ENCODE measurements at places on chromosomes 12 and 14.

DNA sequence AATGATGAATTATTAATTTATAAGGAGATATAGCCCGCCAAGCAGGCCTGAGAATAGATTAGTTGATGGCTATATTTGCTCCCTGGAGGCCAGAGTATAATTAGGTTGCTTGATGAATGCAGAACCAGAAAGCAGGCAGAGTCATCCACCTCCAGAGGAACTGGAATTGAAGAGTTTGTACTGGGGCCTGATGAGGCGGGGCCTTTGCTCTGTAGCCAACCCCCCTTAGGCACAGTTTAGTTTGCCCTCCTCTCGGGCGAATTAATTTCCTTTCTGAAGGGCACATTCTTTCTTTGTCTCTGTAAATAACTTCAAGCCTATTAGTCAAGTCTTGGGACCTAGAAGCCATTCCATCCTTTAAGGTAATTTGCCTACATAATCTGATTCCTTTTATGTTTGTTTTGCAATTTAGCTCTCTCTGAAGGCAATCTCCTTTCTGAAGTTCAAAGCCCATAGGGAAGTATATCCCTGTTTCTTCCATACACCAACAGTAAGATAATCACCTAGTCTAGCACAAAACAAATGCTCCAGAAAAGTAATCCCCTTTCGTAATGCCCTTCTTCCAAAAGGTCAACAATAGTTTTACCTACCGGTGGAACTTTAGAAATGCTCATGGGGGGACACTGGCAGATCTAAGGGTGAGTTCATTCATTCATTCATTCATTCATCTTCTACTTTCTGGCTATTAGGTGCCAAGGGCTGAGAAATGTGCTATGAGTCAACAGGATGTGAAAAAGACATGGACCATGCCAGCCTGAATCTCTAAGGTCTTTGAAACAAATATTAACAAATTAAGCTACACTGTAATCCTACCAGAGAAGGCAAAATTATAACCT, 84.8 kb upstream of the NUDT4 start:
- no peak for ATAC-seq

- ATAC-seq: peak; percentile 58
These were observed 3.5 kb downstream of the ELK3 start for GRCh38 chr12:96197503-96198272.

GRCh38 chr12:98007963-98008362, 507.4 kb upstream of the TMPO start:
- ATAC-seq: no peak

DNA sequence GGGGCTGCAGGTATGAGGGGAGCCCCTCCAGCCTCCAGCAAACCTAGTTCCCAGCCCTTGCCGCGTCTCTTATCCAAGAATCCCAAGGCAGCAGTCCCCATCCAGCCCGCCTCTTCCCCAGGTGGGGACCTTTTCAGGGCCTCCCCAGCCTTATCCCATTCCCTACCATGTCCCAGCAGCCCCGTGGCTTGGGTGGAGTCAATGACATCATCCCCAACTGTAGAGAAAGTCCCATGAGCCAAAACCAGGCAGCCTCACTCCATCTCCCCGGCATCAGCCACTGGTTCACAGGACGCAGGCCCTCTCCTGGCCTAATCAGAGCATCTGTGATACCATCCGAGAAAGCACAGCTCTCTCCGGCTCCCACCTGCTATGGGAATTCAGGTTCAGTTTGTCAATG, 131.0 kb downstream of the NCOR2 start:
- no peak for ATAC-seq

DNA sequence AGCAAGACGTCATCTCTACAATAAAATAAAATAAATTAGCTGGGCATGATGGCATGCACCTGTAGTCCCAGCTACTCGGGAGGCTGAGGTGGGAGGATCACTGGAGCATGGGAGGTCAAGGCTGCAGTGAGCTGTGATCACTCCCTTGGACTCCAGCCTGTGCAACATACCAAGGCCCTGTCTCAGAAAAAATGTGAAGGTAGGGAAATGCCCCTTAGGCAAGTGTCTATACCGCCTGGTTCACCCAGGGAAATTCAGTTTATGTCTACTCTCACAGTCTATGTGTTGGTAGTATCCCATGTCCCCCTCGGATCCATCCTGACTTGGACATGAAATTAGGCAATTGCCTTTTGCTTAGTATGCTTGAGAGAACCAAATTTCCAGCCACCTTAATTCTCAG, 88.4 kb upstream of the TMEM132C start:
- no peak for ATAC-seq

DNA sequence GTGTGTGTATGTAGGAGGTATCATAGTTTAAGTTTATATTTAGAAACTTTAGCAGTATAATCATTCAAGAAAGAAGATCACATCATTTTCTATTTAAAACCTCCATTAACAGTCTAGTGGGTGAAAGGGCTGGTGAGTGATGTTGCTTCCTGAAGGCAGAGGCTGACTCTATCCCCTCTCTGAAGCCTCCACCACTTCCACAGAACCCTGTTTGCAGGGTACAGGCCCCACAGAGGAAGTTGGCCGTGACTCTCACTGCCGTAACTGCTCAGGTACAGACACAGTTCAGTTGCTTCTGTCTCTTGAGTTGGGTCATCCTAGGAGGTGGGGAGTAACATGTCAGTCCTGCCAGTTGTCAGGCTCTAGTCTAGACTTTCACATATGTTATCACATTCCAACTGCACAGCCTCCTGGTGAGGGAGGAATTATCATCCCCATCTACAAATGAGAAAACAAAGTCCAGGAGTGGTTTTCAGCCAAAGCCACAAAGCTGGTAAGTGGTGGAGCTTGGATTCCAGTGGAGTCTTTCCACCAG, 31.5 kb downstream of the CFL2 start:
- ATAC-seq: peak; percentile 43

DNA sequence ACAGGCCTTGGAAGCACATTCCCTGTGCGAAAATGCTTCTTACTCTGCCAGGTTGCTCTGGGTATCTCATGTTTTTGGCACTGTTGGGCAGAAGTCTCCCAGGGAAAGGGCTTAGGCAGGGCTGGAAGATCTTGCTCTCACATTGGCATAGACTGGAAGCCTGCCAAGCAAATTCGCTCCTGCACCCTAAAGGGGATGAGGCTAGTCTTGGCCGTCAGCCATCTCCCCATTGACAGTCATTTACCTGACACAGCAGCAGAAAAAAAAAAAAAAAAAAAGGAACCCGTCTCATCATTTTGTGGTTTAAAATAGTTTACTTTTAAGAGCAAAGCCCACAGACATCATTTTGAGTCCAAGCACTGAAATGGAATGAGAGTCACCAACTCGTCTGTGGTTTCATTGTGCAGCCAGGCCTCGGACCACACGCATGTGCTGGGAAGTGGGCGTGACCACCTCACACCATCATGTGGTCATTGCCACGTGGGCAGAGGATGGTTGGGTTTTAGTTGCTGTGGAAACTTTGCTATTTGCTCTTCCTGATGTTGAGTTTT, 84.8 kb downstream of the NRXN3 start:
- ATAC-seq: no peak

GRCh38 chr14:104865631-104866441, 768 bp downstream of the CEP170B start:
- peak; percentile 86 for ATAC-seq

DNA sequence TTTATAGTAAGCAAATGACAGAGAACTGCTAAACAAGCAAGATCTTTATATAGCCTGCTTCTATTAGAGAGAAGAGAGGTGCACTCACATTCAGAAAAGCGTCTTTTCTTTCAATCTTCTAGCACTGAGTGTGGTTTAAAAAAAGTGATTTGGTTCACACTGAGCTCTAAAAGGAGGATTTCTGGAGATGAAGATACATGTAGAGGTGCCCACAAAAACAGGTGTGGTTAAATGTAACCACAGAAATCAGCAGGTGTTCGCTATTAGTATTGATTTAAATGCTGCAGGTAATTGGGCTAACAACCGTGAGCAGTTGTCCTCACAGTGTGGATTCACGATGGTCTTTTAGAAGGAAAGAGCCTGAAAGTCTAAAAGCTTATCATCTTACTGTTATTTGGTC, 10.7 kb downstream of the PKP2 start:
- no peak for ATAC-seq

DNA sequence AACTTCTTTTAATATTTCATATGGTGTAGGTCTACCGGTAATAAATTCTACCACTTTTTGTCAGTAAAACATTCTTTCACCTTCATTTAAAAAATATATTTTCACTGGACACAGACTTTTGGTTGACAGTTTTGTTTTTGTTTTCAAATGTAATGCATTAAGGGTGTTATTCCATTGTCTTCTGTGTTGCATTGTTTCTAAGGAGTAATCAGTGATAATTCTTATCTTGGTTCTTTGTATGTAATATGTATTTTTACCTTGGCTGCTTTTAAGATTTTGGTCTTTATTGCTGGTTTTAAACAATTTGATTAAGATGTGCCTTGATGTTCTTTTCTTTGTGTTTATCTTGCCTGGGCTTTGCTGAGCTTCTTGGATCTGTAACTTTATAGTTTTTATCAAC, 4.1 kb downstream of the MAP1LC3B2 start:
- no peak for ATAC-seq

DNA sequence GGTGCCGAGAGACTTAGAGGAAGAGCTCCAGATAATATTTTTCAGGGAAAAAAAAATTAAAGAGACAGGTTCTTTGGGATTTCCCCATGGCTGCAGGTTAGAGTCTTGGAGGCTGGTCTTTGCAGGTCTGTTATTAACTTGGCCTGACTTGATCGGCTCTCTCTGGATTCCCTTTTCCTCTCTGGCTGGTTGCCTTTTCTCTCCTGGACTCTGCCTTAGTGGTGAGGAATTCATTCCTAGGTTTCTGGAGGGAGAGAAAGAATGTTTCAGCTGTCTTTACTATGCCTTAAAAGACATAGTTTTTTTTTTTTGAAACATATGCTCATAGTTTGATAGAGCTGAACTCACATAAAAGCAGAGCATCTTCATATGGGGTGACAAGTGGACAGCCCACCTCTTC, 336.3 kb downstream of the BMP4 start:
- no peak for ATAC-seq

DNA sequence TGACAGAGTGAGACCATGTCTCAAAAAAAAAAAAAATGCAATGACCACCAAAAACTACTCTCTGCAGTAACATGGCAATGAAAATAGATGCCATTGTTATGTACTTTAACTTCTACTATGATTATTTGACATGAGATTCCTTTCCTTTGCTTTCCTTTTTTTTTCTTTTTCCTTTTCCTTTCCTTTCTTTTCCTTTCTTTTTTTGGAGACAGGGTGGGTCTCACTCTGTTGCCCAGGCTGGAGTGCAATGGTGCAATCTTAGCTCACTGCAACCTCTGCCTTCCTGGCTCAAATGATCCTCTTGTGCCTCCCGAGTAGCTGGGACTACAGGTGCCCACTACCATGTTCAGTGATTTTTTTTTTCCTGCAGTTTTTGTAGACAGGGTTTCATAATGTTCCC, 24.9 kb upstream of the ETFBKMT start:
- no peak for ATAC-seq

DNA sequence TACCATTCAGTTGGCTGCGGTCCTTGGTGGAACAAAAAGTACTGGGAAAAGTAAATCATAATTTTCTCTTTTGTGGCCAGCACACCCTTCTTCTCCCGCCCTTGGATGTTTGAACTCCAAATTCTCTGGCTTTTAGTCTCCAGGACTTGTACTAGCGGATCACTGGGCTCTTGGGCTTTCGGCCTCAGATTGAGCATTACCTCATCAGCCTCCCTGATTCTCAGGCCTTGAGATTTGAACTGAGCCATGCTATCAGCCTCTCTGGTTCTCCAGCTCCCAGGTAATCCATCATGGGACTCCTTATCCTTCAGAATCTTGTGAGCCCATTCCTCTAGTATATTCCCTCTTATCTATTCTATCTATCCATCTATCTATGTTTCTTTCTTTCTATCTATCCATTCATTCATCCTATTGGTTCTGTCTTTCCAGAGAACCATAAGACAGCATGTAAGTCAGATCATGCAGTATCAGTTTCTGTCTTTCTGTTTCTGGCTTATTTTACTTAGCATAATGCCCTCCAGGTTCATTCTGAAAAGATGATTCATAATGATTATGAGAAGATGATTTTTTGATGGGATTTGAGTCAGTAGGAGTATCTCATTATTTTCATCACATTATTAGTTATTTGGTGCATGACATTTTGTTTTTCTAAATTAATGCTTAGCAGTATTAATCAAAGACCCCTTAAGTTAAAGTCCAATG, 814.9 kb downstream of the LRFN5 start:
- ATAC-seq: no peak

- ATAC-seq: peak; percentile 39
These were observed 13.0 kb upstream of the FMNL3 start for GRCh38 chr12:49720214-49720613.

Measured in SK-N-SH treated with all-trans-retinoic acid at 6 μM for 48 hours (cell line).